ENCODE measurements at places on chromosomes 1 and 21.
A peak's percentile ranks its signal among the peaks of the same experiment; 100 is the strongest.

- DNase-seq, result no peak
Observed at GRCh38 chr1:162020150-162020549, 3.5 kb downstream of the OLFML2B start.

DNA sequence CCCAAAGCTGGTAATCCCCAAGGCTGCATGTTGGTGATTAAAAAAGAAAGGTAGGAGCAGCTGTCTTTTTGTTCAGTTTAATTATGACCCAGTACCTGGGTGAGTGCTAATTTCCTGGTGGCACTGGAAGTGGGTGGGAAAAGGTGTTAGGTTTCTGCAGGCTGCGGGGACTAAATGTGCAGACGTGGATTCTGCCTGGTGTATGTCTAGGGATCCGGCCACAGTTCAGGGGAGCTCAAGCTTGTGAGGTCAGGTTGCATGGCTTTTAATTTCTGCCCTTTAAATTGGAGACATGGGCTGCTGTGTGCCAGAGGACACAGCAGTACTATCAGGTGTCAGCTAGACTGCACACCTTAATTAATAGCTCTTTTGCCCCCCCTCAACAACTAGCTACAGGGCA, 20.3 kb upstream of the TBX19 start:
- DNase-seq, result no peak

DNA sequence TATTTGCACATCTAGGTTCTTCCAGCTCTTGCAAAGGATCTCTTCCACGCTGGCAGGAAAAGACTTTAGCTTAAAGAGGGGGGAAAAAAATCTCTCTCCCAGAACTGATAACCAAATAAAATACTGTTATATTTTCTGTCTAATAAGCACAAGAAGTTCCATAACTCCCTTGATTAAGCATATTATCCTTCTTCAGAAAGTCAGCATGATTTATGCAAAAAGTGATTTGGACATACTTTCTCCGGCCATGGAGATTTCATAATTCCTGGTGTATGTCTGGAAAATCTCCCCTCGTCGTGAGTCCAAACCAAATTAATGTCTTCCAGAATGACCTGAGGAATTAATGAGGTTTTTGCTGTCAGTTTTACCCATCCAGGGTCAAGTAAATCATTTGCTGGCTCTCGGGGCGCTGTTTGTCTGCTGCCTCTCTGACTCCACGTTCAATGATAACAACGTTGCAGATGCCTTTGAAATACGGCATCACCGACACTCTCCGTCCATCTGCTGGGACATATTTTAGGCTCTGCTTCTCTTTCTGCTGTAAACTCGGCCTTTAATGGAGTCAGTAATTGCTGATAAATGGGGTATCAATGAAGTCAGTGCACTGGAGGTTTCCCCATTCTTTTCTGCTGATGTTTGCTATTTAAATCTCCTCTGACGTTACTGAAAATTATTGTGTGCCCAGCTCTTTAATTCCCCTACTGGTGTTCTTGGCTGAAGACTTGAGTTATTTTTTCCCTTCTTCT, 112.9 kb downstream of the HLX start:
- no peak for DNase-seq

DNA sequence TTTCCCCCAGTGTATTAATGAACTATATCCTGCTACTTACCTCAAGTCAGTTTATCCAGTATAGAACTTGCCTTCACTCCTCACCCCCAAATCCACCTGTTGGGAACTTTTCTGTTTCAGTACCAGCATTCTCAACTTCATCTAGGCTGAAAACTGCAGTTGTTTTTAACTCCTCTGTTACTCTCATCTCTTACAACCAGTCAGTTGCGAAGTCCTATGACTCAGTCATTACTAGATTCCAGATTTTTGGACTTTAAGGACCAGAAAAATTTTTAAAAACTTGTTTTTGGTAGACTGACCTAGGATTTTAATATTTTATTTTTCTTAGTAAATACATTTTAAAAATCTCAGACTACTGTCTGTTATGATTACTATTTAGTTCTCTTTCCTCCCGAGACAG, 8.1 kb downstream of the GNAI3 start:
- no peak for DNase-seq

GRCh38 chr1:42747125-42747524, 7.1 kb upstream of the CLDN19 start:
- DNase-seq, result peak; percentile 25

GRCh38 chr21:34705011-34705410, 36.2 kb downstream of the CLIC6 start:
- DNase-seq, result no peak

GRCh38 chr1:36051821-36052220, 32.1 kb upstream of the TEKT2 start:
- no peak for DNase-seq

- no peak for DNase-seq
Observed at GRCh38 chr1:209647156-209647555, 5.1 kb downstream of the LAMB3 start.

GRCh38 chr21:17441370-17441769, 71.5 kb upstream of the CXADR start:
- no peak for DNase-seq

- DNase-seq, result no peak
Observed at GRCh38 chr21:44384968-44385367, 31.5 kb downstream of the TRPM2 start.

- no peak for DNase-seq
Observed at GRCh38 chr1:238681021-238681420, 705.3 kb upstream of the CHRM3 start.

GRCh38 chr21:43850728-43851295, 14.2 kb upstream of the AGPAT3 start:
- no peak for DNase-seq

GRCh38 chr1:7013833-7014639, 228.8 kb downstream of the CAMTA1 start:
- no peak for DNase-seq

DNA sequence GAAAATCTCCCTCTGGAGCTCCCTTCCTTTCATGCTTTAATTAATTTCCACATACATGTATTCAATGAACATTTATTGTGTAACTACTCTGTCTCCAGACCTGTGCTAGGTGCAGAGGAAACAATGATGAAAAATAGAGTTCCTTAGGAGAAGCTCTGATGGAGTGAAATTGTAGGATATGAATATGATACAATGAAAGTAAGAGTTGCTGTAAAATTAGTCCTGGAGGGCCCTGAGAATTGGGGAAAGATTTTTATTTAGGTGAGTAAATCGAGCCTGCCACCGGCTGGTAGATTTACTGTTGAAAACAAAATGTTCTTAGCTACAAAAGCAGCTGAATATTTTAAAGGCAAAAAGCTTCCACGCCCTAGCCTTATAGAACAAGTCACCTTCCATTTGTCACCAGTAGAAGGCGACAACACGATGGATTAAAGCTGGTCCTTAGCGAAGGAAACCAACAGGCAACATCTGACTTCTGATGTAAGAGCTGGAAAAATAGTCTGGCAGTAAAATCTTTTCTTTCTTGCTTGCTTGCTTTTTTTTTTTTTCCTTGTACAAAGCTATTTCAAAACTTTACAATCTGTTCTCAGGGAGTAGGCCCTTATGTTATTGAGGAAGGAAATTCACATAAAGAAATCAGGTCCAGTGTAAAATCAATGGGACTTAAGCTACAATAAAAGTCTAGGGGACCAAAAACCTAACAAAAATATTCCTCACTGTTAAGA, 82.0 kb upstream of the ROR1 start:
- no peak for DNase-seq

- no peak for DNase-seq
Observed at GRCh38 chr1:213669964-213670691, 317.6 kb upstream of the PROX1 start.

- DNase-seq, result no peak
Observed at GRCh38 chr1:166915941-166916340, 39.9 kb upstream of the TADA1 start.

GRCh38 chr1:97668945-97669344, 251.9 kb downstream of the DPYD start:
- DNase-seq, result no peak

Measured in effector memory CD8-positive, alpha-beta T cell (primary cell).